ENCODE measurements at places on chromosomes 7 and 10. TPM values are rescaled to one million over a fixed set of nuclear protein-coding genes. Genes with fewer than 3 reads are reported as not detected.

The RTKN2 gene
- total RNA-seq = 0.19 TPM

The SDK1 gene
- 18.3 TPM for total RNA-seq

The NPSR1 gene
- not detected for total RNA-seq

The ACTR3C gene
- 1.00 TPM for total RNA-seq

The NPFFR1 gene
- not detected for total RNA-seq

The GJD4 gene
- not detected for total RNA-seq

The SCIN gene
- 0.29 TPM for total RNA-seq

- DNase-seq = no peak
Measured at GRCh38 chr7:106365252-106366005, 80.6 kb upstream of the NAMPT start.

DNA sequence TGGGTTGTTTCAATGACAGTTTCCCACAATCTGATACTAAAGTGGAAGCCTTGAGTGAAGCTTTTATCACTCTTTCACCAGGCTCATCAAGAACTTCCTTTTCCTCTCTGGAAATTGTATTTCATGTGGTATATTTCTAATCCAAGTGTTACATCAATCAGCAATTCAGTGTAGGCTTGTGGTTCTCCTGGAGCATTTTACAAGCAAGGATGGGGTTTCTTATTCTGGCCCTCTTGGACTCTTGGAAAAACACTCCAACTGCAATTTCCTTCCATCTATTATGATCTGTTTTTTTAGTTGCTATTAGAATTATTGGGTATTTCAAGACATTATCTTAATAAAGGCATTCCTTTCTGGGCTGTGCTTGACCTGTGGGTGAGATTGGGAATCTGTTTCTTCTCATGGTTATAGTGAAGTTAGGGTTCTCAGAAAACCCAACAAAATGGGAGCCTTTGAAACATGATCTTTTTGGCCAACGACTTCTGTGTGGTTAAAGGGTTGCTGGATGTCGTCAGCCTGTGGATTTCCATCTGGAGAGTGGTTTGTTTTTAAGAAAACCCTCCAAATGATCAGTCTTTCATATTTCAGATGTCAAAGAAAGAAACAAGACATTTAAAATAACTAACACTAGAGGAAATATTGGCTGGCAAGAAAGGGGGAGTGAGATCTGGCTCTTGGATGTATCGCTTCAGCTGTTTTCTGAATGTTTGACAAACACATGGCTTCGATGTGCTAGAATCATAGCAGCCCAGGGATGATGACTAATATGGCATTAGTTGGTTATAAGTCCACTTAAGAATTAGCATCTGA, 540.2 kb downstream of the LRMDA start:
- no peak for DNase-seq

- no peak for DNase-seq
Measured at GRCh38 chr10:98528805-98529183, 82.1 kb upstream of the HPS1 start.

- no peak for DNase-seq
Measured at GRCh38 chr10:43230909-43231522, 35.8 kb downstream of the RASGEF1A start.

- DNase-seq = no peak
Measured at GRCh38 chr7:48262606-48263310, 91.5 kb downstream of the ABCA13 start.

GRCh38 chr7:151077705-151078232, 2.8 kb downstream of the FASTK start:
- no peak for DNase-seq

DNA sequence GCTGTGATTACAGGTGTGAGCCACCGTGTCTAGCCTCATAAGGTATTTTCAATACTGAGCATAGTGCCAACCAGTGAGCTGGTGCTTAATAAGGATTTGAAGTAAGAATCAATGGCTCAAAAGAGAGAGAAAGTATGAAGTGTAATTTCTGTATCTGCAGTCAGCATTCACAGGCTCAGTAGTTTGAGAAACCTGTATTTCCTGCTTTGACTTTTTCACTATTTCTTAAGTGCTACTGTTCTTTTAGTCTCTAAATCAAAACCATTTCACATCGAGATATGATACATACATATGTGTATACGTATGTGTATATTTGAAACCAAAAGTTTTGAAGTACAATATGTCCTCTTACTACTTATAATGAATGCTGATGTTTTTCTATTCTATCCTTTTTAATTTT, 189.9 kb downstream of the PPP1R9A start:
- DNase-seq = no peak

DNA sequence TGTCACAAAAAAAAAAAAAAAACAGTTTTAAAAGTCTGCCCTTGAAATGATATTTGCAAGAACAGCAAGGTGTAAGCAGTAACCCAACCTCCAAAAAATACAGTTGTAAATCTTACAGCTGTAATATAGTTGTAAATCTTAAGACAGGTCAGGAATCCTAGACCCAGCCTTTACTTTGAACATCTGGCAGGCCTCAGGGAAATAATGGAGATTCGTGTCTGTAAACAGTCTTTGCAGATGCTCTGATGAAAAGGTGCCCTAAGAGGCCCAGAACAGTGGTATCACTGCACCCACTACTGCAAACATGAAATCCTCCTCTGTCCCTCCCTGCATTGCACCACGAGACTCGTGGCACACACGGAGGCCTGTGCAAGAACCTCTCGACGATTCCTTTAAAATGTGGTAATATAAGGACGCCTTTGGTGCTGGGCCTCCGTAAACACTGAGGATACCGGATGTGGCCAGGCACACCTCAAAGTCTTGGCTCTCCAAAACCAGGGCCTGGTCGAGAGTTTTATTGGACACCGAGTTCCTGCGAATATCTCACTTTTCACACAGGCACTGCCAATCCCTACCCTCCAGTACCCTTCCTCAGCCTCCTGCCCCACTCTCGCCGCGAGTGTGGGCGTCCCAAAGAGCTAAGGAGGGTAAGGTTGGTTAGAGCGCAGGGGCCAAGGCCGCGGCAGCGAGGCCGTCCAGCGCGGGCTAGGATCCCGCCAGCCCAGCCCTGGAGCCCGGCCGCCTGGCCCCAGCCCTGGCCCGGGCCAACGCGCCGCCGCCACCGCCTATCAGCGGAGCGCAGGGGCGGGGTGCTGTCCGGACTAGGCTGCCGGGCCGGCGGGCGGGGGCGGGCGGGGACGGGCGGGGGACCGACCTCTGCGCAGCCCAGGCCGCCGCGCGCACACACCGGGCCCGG, at the start of gene REEP3:
Gene REEP3, plus strand, starts transcription at position 902 of the 916 bp plus-strand sequence. CDS start 145 bp downstream, outside the sequence.
- peak; percentile 91 for DNase-seq

- no peak for DNase-seq
Measured at GRCh38 chr10:44929356-44930255, 18.5 kb downstream of the TMEM72 start.

- no peak for DNase-seq
Measured at GRCh38 chr10:117260084-117260483, 19.2 kb downstream of the SLC18A2 start.

GRCh38 chr7:140568021-140568813, 72.4 kb downstream of the DENND2A start:
- DNase-seq = peak; percentile 58

GRCh38 chr10:72218325-72218724, 2.2 kb upstream of the ASCC1 start:
- DNase-seq = no peak

DNA sequence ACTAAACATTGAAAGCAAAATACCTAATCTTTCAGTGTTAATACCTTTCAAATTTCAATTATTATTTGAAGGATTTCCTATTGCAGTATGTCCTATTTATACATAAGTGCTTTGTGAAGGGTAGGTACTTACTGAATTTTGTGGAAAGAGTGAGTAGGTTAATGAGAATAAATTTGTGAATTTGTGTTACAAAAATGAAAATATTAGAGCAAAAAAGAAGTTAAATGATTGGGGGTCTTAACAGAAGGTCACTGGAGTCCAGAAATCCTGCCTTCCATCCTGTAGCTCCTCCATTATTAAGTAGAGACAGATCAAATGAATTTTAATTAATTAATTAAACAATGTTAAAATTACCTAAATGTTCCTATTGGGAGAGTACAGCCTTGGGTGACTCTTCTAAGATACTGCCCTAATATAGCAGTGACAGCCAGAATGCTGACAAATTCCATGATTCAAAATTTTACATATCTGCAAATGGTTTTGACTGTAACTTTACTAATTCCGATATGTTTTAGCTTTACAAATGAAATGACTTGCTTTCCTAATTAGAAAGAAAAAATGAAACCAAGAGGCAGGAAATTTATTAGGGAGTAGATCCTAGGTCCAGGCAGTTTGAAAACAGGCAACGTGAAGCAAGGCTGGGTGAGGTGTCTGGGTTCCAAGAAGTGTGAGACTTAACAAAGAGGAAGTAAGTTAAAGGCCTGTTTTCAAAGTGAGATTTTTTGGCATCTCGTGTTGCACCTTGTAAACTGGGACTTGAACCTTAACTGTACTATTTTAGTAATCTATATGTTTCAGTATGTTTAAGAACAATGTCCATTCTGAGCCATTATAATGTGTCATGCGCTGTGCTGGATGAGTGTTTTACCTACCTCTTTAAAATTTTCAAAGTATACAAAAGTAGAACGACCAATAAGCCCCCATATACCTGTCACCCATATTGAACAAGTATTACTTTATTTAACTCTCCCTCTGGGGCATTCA, 1.5 kb downstream of the PIK3CG start:
- DNase-seq = no peak

All from posterior vena cava (tissue), 2 donors.